CD4-positive, alpha-beta T cell treated with Interleukin-21 for 1 hour (primary cell): ENCODE measurements at places on chromosomes 3 and 15.

GRCh38 chr3:171453180-171453886, 6.9 kb downstream of the TNIK start:
- DNase-seq = no peak

DNA sequence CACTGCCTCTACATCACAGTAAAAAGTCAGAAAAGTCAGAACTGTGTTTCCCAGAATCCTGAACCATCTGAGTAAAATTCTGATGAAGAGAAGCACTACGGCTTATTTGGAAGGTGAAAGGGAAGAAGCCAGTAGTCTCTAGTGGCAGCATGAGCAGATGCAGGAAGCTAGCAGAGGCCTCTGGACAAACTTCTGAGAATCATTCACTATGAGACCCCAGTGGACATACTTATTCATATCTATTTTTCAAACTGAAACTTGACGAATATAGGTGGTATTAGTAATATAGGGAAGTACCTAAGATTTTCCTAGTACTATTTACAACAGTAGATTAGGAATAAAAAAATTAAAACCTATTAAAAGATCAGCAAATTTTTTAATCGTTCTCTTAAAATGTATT, 272.8 kb upstream of the TTC14 start:
- no peak for DNase-seq

DNA sequence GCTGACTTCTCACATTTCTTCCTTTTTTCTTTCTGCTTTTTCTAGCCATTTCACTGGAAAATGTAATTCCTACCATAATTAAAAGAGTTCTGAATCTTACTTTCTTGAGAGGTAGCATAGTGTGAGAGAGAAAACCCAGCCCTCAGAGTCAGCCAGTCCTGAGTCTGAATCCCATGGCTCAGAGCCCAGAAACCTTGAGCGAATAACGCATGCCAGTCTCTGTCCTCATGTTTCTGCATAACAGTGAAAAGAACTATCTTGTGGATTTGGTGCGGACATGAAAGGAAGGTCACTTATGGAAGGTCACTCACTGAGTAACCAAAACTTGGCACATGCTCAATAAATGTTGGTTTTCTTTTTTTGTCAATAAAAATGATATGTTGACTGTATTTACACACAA, 29.3 kb upstream of the SLCO3A1 start:
- DNase-seq = no peak

GRCh38 chr3:127787071-127787490, 35.2 kb downstream of the MGLL start:
- no peak for DNase-seq

- no peak for DNase-seq
Measured at GRCh38 chr3:151329363-151329762, at the start of gene P2RY13. Gene P2RY13, minus strand, starts transcription at chr3:151329549. Its CDS starts 21 bp downstream, at chr3:151329528.
